A172 (cell line): ENCODE measurements at places on chromosomes 2 and 18. TPM values are rescaled to one million over a fixed set of nuclear protein-coding genes. Genes with fewer than 3 reads are reported as not detected.

DNA sequence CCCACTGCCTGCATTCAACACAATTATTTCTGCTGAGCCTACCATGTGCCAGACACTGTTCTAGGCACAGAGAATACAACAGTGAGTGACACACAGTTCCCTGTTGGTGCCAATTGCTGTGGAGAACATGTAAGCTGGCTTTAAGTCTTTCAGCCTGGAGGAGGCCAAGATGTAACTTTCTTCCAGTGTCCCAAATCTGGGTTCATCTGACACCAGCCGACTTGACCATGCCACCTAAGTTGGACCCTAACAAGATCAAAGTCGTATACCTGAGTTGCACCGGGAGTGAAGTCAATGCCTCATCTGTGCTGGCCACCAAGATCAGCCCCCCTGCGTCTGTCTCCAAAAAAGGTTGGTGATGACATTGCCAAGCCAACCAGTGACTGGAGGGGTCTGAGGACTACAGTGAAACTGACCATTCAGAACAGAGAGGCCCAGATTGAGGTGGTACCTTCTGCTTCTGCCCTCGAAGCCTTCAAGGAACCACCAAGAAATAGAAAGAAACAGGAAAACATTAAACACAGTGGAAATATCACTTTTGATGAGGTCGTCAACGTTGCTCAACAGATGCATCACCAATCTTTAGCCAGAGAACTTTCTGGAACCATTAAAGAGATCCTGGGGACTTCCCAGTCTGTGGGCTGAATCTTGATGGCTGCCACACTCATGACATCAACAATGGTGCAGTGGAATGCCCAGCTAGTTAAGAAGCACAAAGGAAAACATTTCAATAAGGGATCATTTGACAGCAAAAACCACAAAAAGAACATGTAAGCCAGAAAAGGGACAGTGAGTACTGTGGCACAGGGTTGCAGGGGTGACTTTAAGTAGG, 6.3 kb downstream of the TRABD2A start:
- no peak for DNase-seq

Gene METAP1D
- 7.6 and 10.2 TPM in 2 replicates for total RNA-seq

GRCh38 chr2:66570471-66570870, 135.5 kb downstream of the MEIS1 start:
- no peak for DNase-seq

Gene SMAD4
- total RNA-seq, result 71.9 and 92.8 TPM in 2 replicates

- DNase-seq, result no peak
These were observed 14.1 kb downstream of the SATB2 start for GRCh38 chr2:199443589-199444130.

Gene SH3BP4
- 53.3 and 56.4 TPM in 2 replicates for total RNA-seq

Gene DYNAP
- total RNA-seq, result not detected in 2 replicates

DNA sequence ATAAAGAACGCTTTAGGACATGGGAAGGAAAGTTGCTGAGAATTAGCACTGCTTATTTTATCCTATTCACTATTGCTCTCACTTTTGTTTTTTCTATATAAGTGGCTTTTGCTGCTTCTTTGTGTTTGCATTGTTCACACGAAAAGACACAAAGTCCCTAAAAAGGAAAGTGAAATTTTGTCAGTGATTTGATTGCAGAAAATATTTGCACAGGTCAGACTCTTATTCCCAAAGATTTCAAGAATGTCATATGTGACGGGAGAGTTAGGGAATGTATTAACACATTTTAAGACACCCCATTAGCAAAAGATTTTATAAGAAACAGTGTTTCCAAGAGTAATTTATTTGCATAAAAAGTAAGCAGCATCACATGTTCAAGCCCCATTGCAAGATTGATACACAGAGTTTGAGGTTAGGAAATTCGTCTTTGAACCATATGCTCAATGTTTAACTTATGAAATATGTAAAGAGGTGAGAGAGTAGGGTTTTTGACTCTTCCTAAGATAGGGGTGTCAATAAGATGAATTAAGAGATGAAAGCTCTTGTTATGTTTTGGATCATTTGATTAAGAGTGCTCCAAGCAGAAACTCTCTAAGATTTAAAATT, 57.0 kb downstream of the CCDC102B start:
- no peak for DNase-seq

DNA sequence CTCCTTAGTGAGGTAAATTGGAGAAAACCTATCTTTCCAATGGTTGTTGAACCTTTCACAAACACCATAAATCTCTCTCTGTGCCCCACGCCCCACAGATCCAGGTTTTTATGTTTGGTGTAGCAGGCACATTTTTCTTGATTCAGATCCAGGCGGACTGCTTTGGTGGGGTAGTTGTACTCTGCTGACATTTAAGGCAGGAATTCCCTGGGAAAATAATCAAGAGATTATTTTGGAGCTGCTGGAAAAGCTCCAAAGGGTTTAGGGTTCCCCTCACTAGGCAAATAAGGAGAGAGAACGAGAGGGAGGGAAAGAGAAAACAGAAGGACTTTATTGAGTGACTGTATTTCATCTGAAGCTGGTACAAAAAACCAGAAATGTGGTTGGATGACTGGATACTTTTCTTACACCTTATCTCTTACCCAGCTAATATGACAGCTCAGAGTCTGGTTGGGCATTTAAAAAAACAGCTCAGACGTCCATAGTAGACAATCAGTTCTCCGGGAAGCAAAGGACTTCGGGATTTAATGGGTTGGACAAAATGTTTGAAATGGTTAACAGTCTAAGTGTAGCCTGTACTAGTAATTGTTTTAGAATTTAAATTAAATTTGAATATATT, 3.6 kb upstream of the AQP4 start:
- no peak for DNase-seq

GRCh38 chr2:172012677-172013391, 13.1 kb downstream of the METAP1D start:
- DNase-seq, result no peak

DNA sequence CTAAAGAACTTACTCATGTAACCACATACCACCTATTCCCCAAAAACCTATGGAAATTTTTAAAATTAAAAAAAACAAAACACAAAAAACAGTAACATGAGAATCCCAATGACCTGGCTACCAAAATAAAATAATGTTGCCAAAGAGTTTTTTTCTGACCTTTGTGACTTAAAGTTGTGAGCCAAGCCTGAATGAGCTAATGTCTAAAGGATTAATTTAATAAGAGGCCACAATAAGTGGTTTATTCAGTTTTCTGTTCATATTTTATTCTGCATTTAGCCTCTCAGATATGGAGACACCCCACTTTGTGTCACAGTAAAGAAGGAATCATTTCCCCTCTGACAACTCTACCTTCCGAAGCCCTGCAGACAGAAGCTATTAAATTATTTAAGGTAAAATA, 42.6 kb upstream of the DYNC2LI1 start:
- no peak for DNase-seq

GRCh38 chr2:196262606-196263005, 91.2 kb upstream of the STK17B start:
- DNase-seq, result no peak

Gene DSG3
- total RNA-seq, result 0.07 TPM in 1 of 2 replicates, not detected in the other
